ENCODE measurements at places on chromosomes 12 and 14.

GRCh38 chr14:101035466-101036225 lies 132.1 kb upstream of the RTL1 start:
- ATAC-seq = no peak

- peak; percentile 94 for ATAC-seq
These were observed 12.8 kb upstream of the ATP2B1 start for GRCh38 chr12:89721291-89721987.

GRCh38 chr12:81668475-81668874 lies 90.7 kb downstream of the PPFIA2 start:
- no peak for ATAC-seq

GRCh38 chr12:93183940-93184671 lies 193.6 kb upstream of the NUDT4 start:
- peak; percentile 95 for ATAC-seq

- no peak for ATAC-seq
These were observed 7.2 kb downstream of the MFAP5 start for GRCh38 chr12:8655421-8655820.

Measured in stimulated activated memory B cell treated with anti-CD40 and anti-IgM and Interleukin-4, amounts not matched to agents 10 μg/mL and 1 μg/mL and 100 μg/mL, for 72 hours (primary cell).